ENCODE measurements at places on chromosomes 2 and 18. TPM values are rescaled to one million over a fixed set of nuclear protein-coding genes. Genes with fewer than 3 reads are reported as not detected.

The CHST9 gene
- total RNA-seq: not detected

The IMPACT gene
- 26.6 TPM for total RNA-seq

The ALKAL2 gene
- total RNA-seq: not detected

The LOXHD1 gene
- total RNA-seq: not detected

The CMPK2 gene
- total RNA-seq: 0.47 TPM

The ABCB11 gene
- total RNA-seq: under 0.01 TPM

The MBD1 gene
- total RNA-seq: 62.3 TPM

The METTL5 gene
- 43.4 TPM for total RNA-seq

The MYO3B gene
- 0.16 TPM for total RNA-seq

The IKZF2 gene
- 4.0 TPM for total RNA-seq

The TOGARAM2 gene
- 0.47 TPM for total RNA-seq

The SOWAHC gene
- total RNA-seq: 7.7 TPM

The TCF23 gene
- not detected for total RNA-seq

The GCC2 gene
- total RNA-seq: 14.1 TPM

The NYAP2 gene
- not detected for total RNA-seq

The TTC39C gene
- total RNA-seq: 28.2 TPM

The SLC4A5 gene
- 0.16 TPM for total RNA-seq

The GORASP2 gene
- total RNA-seq: 19.3 TPM

The UGT1A3 gene
- total RNA-seq: not detected

The KIAA2012 gene
- not detected for total RNA-seq

The PROKR1 gene
- total RNA-seq: not detected

The PROC gene
- not detected for total RNA-seq
